Fibroblast of the aortic adventitia (primary cell): ENCODE measurements at places on chromosomes 12 and 14.

GRCh38 chr12:116458492-116458891 is 100.7 kb upstream of the MAP1LC3B2 start:
- DNase-seq: no peak

GRCh38 chr12:113980537-113981337 is 14.6 kb upstream of the RBM19 start:
- peak; percentile 83 for DNase-seq

- DNase-seq: peak; percentile 62
These were observed 239.0 kb downstream of the SLC16A7 start for GRCh38 chr12:59834659-59835474.

DNA sequence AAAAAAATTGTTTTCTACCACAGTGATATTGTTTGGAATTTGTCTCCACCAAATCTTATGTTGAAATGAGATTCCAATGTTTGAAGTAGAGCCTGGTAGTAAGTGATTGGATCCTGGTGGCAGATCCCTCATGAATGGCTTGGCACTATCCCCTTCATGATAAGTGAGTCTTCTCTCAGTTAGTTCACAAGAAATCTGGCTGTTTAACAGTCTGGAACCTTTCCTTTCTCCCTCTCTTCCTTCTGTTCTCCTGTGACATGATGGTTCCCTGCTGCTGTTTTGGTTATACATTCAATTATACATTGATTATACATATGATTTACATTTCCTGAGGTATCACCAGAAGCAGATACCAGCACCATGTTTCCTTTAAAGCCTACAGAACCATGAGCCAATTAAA is 442.2 kb downstream of the SLC6A15 start:
- DNase-seq: no peak

- peak; percentile 19 for DNase-seq
These were observed 13.0 kb upstream of the BAZ1A start for GRCh38 chr14:34888186-34888585.

DNA sequence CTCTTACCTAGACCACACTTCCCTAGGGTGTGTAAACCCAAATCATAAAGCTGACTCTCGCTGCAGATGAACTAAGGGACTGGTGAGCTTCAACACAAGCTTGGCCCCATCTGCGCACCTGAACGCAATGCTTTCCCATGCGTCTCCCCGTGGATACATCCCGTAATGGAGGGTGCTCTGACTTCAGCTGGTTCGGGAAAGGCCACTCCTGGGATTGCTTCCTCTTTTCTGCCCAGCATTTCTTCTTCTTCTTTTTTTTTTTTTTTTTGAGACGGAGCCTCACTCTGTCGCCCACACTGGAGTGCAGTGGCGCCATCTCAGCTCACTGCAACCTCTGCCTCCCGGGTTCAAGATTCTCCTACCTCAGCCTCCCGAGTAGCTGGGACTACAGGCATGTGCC is 27.7 kb upstream of the ETFBKMT start:
- DNase-seq: no peak

DNA sequence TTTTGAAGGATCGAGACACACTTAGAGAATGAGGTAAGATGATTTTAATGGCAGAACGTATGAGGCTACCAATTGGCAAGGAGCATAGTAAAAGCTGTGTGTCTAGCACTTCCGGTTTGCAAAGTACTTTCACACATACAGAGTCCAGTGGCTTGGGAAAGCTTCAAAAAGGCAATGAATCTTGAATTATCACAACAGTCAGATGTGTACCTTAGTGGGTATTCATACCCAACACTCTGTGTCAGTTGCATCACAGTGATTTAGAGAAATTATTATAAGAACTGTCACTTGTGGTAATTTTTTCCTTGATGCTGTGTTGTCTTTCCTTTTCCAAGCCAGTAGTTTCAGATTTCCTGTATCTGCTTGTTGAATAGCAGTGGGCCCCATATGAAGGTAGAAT is 424.1 kb downstream of the PCNX1 start:
- DNase-seq: peak; percentile 45

DNA sequence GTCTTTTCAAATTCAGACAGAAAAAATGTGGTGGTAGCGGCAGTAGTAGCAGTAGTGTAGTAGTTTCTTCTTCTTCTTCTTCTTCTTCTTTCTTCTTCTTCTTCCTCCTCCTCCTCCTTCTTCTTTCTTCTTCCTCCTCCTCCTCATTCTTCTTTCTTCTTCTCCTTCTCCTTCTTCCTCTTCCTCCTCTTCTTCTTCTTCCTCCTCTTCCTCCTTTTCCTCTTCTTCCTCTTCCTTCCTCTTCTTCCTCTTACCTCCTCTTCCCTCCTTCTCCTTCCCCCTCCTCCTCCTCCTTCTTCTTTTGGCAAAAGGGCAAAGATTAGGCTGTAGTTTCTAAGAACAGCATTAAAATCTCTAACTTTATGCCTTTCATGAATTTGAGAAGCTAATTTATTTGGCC is 59.6 kb upstream of the INSM2 start:
- DNase-seq: no peak

DNA sequence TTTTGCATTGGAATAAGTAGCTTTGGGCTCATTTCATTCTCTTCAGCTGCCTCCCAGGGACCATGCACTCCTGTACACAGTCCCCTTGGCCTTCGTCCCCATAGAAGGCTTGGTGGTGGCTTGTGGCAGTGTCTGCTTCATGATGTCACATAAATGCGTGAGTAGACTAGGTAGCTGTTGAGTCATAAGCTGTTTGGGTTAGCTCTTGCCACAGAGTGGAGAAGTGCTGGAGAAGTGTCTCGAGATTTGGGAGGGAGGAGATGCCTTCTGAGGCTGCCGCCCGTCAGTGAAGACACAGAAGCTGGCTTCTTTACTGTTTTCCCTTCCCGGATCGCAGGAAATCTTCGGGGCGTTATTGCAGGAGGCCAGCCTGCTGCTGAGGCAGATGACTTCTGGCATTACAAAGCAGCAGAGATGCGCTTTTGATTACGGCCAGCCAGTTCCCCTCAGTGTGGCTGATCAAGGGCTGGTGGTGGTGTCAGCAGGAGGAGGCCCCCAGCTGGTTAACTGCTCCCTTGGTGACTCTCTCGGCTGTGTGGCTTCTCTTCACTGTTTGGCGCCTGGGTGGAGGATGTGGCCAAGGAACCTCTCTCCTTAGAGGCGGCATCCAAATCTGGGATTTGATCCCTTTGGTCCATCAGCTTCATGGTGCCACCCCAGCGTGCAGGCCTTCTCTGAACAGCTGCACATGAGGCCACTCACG is 67.6 kb downstream of the AACS start:
- DNase-seq: no peak

DNA sequence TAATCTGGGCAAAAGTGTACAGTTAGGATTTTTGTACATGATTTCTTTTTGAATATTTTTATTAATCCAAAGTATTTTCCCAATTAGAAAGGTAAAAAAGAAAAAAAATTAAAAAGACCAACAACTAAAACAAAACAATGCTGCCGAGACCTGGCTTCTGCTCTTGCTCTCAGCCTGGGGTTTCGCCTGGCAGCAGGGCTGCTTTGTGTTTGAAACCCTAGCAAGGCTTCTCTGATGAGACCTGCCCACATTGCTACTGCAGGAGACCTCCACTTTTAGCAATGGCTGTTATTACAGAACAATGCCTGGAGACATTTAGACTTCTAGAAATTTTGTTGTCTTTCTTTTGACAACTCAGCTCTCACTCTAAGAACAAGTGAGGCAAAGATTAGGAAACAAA is 1153.0 kb upstream of the TMEM132C start:
- DNase-seq: no peak

GRCh38 chr12:81332054-81332453 is 254.2 kb downstream of the ACSS3 start:
- no peak for DNase-seq

- no peak for DNase-seq
These were observed 3.5 kb upstream of the BCAT1 start for GRCh38 chr12:24952389-24952788.

- DNase-seq: no peak
These were observed 1.3 kb downstream of the GLI1 start for GRCh38 chr12:57460841-57461275.

DNA sequence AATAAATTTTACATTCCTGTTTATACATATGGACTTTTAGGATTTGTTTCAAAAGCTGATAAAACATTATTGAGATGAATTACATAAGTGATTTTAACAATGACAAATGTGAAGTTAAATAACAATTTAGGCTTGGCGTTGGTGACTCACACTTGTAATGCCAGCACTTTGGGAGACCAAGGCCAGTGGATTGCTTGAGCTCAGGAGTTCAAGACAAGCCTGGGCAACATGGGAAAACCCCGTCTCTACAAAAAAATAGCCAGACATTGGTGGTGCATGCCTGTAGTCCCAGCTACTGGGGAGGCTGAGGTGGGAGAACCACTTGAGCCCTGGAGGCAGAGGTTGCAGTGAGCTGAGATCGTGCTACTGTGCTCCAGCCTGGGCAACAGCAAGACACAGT is 7.4 kb downstream of the ACOT2 start:
- peak; percentile 19 for DNase-seq

- DNase-seq: no peak
These were observed 9.0 kb upstream of the SFSWAP start for GRCh38 chr12:131701705-131702572.

DNA sequence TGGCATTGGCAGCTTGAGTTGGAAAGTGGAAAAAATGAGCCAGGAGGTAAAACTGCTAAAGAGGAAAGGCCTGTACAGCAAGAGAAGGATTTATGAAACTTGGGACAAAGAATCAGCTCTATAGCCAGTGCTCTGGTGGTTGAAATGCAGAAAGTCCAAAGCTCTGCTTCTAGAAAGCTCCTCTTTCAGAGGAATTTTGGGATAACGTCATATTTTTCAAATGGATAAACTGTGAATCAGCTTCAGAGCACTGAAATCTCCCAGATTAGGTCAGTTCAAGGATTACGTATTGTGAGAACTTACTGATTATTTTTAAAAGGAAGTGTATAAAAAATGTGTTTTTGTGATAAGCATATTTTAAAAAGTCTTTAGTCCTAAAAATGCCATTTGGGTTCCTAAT is 203.1 kb upstream of the CNOT2 start:
- peak; percentile 86 for DNase-seq

- DNase-seq: no peak
These were observed 5.3 kb upstream of the TSPAN8 start for GRCh38 chr12:71162832-71163763.

- no peak for DNase-seq
These were observed 107.9 kb downstream of the PPM1H start for GRCh38 chr12:62827042-62827441.

- DNase-seq: no peak
These were observed 114.1 kb upstream of the EVL start for GRCh38 chr14:99951085-99951484.

DNA sequence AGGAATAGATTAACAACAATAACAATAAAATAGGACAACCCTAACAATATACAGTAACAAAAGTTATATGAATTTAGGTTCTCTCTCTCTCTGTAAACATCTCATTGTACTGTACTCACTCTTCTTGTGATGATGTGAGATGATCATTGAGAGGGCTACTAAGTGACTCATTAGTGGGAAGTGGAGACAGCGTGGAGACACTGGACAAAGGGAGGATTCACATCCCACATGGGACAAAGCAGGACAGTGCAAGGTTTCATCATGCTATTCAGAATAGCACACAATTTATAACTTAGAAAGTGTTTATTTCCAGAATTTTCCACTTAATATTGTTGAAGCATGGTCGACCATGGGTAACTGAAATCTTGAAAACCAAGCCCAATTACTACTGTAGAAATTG is 26.0 kb upstream of the SPATA7 start:
- DNase-seq: no peak

DNA sequence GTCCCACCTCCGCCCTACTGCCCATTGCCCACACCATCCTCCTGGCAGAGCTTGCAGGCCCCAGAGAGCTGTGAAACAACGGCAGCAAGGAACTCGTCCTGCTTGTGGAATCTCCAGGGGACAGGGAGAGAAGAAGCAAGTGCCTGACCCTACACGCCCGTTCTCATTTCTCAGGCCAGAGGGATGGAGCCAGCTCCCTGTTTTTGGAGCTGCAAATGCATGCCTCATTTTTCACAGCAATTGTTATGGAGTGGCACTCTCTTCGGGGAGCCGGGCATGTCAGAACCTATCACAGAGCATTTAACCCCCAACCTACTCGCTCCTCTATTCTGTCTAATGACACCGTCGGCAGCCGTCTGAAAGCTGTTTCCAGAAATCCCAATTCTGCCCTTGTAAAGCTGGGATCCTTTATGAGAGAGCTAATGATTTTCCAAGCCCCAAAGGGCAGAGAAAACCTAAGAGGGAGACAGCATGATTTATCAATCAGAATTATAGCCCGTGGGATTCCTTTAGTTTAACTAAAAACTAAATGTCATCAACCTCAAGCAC is 222.3 kb upstream of the NOS1 start:
- no peak for DNase-seq

DNA sequence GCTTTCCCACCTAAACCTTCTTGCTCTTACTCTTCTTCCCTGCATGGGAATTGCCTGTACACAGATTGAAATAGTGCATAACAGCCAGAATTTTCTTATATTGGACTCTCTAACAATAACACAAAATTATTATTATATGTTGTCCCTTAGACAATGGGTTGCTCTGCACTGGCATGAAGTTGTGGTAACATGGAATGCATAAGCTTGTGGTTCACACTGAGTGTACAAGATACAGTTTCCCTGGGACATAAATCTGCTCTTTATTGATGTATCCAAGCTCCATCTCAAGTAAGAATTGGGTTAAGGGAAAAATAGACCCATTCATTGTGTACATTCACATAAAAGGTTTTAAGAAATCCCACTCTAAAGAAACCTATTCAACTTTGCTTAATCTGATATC is 114.4 kb upstream of the NTF3 start:
- DNase-seq: no peak
